ENCODE measurements at places on chromosomes 3 and 15.
A peak's percentile ranks its signal among the peaks of the same experiment; 100 is the strongest.

- peak; percentile 48 for DNase-seq
Measured at GRCh38 chr3:135034291-135034768, 239.3 kb downstream of the EPHB1 start.

- no peak for DNase-seq
Measured at GRCh38 chr3:3800080-3800455, 837 bp downstream of the LRRN1 start.

- no peak for DNase-seq
Measured at GRCh38 chr3:128606094-128606493, 44.5 kb downstream of the RPN1 start.

DNA sequence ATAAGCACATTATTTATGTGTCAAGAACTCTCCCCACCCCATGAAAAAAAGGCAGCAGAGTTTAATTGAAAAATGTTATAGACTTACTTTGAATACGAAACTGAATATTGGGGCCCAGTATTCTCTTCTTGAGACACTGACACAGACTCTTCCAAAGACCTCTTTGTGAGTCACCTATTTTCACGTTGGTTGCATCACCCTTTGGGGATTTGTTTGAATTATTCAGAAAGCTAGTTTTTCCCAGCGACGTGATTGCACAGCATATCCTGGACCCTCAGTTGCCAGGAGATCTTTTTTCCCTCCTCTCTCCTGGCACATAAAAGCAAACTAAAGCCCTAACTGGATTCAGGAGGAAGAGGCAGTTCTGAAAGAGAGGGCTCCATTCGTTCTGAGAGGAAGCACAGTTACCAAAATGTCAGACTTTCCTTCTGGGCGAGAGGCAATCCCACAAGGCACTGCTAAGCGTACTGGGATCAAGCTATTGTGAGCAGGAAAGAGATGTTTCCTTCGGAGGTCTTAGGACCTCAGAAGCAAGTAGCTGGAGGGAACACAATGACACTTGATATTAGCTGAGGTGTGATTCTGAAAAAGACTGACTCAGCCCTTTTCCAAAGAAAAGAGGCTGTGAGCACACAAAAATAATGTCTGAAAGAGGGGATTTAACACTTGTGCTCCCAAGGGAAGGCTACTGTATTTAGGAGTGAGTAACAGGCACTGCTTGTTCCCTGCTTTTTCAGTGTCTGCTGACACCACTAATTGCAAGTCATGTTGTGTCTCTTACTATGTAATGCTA is 65.8 kb upstream of the CADPS start:
- no peak for DNase-seq

DNA sequence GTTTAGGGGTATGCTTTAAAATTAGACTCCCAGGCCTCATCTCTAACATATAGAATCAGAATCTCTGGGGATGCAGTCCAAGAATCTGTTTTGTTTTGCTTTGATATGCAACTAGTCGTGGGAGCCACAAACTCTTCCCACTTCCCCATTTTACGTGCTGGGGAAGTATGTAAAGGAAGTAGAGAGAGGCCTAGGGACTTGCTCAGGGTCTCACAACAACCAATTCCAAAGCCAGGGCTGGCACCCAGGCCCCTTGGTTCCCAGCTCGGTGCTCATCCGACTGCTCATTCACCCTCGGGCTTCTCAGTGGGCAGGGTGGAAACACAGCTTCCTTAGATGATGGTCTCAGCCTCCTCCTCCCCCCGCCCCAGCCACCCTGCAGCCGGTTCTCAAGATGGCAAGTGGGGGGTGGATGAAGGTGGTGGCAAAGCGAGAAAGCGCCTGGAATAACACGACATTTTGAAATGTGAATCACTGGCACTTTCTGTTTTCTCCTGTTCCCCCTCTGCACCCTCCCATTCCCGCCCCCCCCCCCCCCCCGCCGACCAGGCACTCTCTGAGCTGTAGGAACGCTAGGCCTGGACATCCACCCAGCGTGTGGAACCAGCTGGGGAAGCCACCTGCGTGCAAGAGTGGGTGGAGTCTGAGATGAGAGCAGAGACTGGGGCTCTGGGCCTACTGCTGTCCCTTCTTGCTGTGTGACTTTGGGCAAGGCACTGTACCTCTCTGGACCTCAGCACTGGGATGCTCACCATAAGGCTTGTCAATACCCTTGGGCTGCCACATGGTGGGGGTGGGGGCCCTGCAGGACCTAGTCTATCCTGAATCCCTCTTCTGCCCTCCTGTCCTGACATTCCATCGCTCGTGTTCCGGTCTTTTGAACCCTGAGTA is 214.5 kb downstream of the RPLP1 start:
- DNase-seq: no peak

GRCh38 chr15:59905176-59905575 is 98.9 kb upstream of the FOXB1 start:
- DNase-seq: no peak

DNA sequence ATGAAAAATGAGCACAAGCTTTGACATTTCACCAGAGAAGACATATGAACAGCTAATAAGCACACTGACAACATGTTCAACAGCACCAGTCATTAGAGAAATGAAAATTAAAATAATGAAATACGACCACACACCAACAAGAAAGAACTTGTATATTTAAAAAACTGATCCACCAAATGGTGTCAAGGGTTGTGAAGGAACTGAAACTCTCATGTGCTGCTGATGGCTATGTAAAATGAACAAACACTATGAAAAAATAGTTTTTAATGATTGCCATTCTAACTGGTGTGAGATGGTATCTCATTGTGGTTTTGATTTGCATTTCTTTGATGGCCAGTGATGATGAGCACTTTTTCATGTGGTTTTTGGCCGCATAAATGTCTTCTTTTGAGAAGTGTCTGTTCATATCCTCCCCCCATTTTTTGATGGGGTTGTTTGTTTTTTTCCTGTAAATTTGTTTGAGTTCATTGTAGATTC is 193.8 kb downstream of the SCAPER start:
- DNase-seq: no peak

- DNase-seq: no peak
Measured at GRCh38 chr3:174218016-174218415, 641.1 kb upstream of the NAALADL2 start.

GRCh38 chr3:15294929-15295328 is 37.5 kb downstream of the SH3BP5 start:
- DNase-seq: no peak

DNA sequence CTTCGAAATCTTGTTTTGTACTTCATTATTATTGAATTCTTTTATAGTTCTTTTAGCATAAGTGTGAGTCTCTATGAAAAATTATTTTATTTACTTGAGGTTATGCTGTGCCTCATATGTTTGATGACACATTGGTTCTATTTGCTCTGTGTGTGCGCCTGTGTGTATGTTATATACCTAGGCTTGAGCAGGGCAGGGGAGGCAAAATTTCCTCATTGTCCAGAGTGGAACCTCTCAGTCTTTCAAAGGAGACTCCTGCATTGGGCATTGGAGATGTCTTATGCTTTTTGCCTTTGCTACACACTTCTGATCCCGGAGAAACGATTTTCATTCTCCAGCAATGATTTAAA is 58.4 kb downstream of the ALCAM start:
- DNase-seq: no peak

- no peak for DNase-seq
Measured at GRCh38 chr15:81160312-81161159, 26.5 kb downstream of the CFAP161 start.

- no peak for DNase-seq
Measured at GRCh38 chr3:49813497-49814174, at the start of gene UBA7. Gene UBA7 (minus strand): TSS chr3:49813953. CDS start chr3:49813787, 166 bp downstream.

DNA sequence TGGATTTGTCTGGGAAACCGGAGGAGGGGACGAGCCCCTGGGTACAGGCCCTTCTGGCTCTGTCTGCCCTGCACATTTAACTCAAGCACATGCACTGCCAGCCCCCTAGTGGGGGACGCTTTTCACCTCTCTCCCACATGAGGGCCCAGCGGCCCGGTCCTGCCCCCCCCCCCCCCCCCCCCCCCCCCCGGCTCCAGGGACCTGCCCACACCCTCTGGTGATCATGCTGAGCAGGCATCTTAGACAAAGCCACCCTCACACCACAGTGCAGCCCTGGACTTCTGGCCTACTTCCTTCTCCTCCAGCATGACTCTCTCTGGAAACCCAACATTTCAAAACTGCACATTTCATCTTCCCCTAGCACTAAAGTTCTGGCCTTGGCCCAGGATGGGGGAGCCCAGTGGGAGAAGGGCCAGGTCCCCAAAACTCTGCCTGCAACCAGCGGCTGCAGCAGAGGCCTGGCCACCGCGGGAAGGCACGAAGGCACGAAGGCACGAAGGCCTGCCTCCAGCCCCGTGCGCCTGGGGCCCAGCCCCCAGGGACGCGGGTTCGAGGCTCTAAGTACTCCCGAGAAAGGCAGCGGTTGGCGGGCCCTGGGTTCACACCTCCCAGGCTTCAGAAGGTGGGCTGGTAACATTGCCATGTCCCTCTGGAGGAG is 14.1 kb downstream of the KLF15 start:
- no peak for DNase-seq

DNA sequence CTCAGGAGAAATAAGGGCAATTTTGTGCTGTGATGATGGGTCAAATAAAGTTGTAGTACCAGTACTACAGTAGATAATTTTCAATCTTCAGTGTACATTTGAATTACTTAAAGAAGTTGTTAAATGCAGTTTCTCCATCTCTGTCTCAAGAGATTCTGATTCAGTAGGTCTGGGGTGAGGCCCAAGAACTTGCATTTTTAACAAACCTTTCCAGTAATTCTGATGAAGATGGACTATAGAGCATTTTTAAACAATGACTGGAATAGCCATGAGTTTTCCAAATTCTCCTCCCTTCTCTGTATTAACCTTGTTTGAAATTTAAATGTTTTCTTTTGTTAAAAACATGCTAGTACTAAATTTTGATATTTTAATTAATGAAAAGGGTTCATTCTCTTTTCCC is 127.0 kb upstream of the CD96 start:
- DNase-seq: no peak

- DNase-seq: no peak
Measured at GRCh38 chr15:67850994-67851571, 11.2 kb upstream of the RNU6-1 start.

GRCh38 chr3:123126031-123126430 is 59.2 kb downstream of the PDIA5 start:
- no peak for DNase-seq

- no peak for DNase-seq
Measured at GRCh38 chr3:135982404-135982761, 16.9 kb downstream of the PPP2R3A start.

DNA sequence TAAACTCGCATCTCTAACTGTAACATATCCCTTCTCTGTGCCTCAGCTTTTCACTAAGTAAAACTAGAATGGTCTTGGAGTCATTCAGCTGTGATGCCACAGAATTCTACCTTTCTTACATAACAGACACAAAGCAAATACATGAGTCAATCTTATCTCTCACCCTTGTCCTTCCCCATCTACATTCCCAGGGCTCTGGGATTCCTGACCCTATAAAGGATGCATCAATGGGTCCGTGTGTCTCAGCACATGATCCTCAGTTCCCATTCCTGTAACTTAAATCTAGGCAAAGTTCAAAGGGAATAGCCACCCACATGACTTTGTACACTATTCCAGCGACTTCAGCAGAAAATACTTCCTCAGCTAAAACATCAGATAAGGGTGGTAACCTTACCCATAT is 11.8 kb upstream of the ARL8B start:
- no peak for DNase-seq

- DNase-seq: no peak
Measured at GRCh38 chr3:126021224-126021623, 52.2 kb downstream of the ROPN1B start.

DNA sequence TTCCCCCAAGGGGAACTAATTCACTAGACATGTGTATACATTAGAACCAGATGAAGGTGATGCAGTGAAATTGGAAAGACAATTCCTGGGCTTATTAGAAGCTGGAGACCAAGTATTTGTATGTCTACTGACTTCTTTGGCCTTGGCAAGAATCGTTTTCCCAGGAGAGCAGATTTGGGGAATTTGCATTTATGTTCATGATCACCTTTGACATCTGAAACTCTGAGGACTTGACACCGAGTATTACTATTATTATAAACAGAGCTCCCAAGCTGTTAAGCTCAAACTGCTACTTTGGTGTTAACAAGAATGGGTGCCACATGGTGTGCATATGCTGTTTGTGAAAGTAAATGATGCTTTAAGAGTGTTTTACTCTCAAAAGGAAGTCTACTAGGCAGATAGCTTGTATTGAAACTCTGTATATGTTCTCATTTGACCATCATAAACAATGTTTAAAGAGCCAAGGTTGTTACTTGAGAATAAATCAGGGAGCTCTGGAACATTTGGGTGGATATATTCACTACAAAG is 519.8 kb upstream of the GOLIM4 start:
- no peak for DNase-seq

DNA sequence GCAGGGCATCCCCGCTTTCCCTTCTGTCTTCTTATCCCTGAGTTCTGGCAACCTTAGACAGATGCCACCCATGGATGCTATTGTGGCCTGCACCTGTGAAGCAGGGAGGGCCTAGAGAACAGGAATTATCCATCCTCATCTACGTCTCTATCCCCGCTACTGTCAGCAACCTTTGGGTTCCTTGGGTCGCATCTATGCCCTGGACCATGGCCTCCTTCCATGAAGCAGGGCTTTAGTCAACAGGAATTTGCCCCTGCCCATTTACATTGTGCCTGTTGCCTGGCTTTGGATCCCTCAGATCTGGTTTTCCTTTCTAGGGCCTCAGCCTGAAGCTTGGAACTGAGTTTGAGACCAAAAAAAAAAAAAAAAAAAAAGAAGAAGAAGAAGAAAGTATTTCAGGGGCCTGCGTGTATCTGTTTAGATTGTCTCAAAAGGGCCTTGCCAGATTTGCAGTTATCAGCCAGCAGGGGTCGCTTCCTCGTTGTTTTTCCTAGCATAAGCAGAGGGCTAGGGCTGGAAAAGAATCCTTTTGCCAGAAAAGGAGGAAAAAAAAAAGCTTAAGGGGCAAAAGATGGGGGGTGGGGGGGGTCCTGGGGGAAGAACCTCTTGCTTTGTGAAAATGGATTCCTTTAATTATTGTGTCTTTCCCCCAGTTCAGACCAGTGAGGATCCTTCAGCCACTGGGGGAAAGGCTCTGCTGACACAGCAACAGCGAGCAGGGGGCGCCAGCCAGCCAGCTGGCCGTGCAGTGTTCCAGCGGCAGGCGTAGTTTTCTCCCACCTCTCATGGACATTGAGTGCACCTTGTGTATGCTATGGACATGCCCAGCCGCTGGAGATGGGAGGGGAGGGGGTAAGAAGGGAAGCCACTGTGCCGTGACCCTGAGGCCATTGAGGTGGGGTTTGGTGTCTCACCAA is 65.7 kb upstream of the ALDH1L1 start:
- DNase-seq: no peak

DNA sequence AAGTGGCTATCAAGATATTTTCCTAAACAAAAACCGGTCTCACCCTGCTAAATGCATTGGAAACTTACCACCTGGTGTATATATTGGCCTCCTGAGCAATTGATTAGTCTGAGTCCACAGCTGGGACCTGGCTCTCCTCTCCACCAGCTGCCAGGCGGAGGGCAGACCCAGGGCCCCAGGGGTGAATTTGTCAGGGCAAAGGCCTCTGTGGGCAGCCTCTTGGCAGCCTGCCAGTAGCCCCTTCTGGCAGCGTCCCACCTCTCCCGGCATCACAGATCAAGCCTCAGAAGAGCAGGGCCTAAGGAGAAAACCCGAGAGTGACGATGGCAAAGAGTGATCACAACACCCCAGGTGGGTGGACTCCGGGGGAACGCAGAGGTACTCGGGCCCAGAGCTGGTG is 43.0 kb upstream of the IDH2 start:
- no peak for DNase-seq

GRCh38 chr3:65170390-65171042 is 482.7 kb upstream of the ADAMTS9 start:
- DNase-seq: no peak

GRCh38 chr3:46242120-46242519 is at the start of gene CCR3:
Gene CCR3 (plus strand): TSS chr3:46242460. CDS start chr3:46265159, 22,699 bp downstream.
- no peak for DNase-seq
